ENCODE measurements at places on chromosomes 2 and 18.

DNA sequence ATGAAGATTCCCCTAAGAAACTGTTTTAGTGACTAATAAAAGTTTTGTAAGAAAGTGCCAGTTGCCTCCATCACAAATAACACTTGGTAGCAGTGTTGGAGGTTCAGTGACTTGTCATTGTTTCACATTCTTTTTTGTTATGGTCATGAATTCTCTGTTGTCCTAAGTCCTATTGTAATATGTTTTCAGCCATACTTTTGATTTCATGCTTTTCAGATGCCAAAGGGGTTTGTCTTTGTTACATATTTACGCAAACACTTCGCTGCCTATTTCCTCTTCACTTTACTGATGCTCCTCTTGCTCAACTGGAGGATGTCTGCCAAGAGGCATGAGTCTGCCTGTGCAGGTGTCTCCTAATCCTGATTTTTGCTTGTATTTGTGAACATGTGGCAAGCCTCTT lies 66.6 kb downstream of the PHLPP1 start:
- no peak for DNase-seq

- no peak for DNase-seq
Measured at GRCh38 chr2:230627806-230628724, 84.6 kb upstream of the CAB39 start.

GRCh38 chr2:37865640-37866039 lies 59.4 kb upstream of the RMDN2 start:
- no peak for DNase-seq

DNA sequence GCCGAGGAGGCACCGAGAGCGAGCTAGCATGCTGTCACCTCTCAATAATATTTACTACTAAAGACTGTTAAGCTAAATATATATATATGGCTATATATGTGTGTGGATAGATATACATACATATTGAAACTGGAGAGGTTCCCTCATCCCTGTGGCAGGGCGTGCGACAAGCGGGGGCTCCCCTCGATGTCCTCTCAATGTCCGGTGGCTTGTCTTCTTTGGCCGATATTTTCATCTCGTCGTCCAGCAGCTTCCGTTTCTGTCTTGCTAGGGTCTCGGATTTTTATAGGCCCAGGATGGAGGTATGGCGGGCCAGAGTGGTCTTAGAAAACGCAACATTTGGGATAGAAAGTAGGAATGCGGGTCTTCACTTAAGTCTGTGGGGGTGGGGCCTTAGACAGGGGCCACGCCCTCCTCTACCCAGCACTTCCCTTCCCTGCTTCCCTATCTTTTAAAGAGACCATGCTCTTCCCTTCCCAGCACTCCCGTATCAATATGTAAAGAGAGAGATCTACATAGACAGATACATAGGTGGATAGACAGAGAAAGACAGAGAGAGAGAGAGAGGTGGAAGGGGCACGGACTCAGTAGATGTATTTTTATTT lies 866.8 kb downstream of the DSC3 start:
- DNase-seq = no peak

GRCh38 chr2:717661-718060 lies 40.5 kb upstream of the TMEM18 start:
- no peak for DNase-seq

- DNase-seq = no peak
Measured at GRCh38 chr2:111108745-111109271, 11.9 kb upstream of the BCL2L11 start.

DNA sequence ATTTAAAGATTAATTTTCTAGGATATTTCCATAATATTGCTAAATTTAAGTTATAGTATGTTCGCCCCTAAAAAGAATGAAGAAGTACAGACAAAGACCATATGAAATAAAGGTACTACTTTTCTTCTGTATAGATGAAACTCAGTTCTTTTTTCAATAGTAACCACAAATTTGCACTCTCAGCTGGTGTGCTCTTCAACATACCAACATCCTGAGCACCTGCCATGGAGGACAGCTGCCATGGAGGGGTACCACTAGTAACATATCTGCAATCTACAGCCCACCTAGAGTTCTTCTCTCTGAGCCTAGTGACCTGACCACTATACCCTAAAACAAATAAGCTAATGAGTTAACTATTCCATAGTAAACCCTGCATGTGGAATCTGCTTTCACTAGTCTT lies 36.8 kb upstream of the ERCC3 start:
- no peak for DNase-seq

- DNase-seq = no peak
Measured at GRCh38 chr18:74694436-74694835, 96.8 kb downstream of the ZNF407 start.

- DNase-seq = no peak
Measured at GRCh38 chr18:48028696-48029095, 98.2 kb upstream of the SMAD2 start.

GRCh38 chr2:9613291-9613690 lies 17.5 kb downstream of the YWHAQ start:
- no peak for DNase-seq

- no peak for DNase-seq
Measured at GRCh38 chr2:100745604-100746003, 74.3 kb upstream of the NPAS2 start.

GRCh38 chr2:57546478-57546877 lies 500.1 kb upstream of the VRK2 start:
- DNase-seq = no peak

GRCh38 chr2:106076941-106077340 lies 117.2 kb downstream of the UXS1 start:
- no peak for DNase-seq

- no peak for DNase-seq
Measured at GRCh38 chr18:58254873-58255511, 211.0 kb downstream of the NEDD4L start.

GRCh38 chr2:62501069-62501468 lies 4.9 kb downstream of the TMEM17 start:
- DNase-seq = no peak

DNA sequence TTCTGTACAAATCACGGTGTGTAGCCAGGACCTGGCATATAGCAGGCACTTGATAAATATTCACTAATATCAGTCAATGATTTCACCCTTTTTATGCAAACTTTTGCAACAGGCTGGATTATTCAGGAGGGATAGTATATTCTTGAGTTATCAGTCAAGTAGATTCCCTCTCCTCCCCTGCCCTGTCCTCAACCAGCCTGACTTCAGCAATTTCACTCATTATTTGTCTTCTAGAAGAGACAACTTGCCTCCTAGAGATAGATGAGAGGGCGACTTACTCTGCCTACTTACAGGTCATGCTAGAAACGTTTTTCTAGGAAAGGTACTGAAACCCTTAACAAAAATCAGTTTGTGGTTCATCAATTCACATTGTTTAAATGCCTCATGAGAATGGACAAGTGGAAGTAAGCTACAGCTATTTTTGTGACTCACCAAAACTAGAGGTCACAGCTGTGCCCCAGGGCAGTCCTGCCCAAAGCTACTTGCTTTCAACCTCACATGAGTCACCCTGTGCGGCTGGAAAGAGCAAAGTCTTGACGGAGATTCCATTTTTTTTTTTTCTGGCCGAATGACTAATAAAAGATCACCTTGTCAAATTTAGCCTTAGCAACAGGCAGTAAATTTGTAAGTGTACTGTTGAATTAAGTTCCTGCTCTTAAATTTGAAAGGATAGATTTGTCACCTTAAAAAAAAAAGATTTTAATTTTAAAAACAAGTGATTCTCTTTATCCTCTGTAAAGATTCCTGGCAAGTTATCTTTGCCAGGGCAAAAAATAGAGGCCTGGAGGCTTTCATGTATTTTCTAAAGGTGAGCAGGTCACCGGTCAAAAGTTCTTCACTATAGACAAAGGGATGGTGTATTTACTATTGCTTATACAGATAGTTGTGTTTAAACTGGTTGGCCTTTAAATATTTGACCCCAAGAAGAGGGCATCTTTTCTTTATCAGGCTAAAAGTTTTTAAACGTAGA lies 109.0 kb upstream of the SLC35G4 start:
- DNase-seq = no peak

- DNase-seq = no peak
Measured at GRCh38 chr2:25700221-25700660, 26.9 kb upstream of the DTNB start.

DNA sequence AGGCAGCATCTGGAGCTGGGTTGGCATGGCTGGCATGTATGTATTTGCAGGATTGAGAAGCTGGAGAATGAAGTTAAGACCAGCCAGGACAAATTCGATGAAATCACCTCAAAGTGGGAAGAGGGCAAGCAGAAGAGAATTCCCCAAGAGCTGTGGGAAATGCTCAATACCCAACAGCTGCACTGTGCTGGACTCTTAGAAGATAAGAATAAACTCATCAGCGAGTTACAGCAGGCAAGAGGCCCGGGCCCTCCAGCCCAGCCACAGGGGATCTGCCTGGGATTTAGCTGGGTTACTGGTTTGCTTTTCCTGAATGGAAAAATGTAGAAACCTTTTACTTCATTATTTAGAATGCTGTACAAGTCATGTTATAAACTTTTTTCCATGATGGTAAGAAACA lies 22.5 kb downstream of the DRC1 start:
- DNase-seq = no peak

DNA sequence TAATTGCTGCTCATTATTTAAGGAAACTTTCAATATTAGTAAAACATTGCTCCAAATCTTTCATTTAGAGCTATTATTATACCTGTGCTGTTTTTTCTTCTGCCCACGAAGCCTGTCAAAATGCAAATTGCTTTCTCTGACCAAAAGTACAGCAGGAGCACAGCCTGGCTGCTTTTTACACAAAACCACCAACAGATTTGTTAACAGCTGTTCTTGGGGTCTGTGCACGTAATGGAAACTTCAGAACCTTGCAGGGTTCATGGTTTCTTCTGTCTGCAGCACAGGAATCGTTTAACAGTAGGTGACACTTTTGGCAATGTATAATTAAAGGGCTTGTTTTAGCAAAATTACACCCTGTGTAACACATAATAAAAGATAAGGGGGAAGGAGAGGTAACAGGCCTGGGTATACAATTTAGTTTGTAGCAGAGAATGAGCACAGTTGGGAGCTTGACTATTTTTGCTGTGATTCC lies 447.3 kb downstream of the KCNJ3 start:
- DNase-seq = no peak

GRCh38 chr2:127118467-127118866 lies 11.5 kb upstream of the BIN1 start:
- no peak for DNase-seq

DNA sequence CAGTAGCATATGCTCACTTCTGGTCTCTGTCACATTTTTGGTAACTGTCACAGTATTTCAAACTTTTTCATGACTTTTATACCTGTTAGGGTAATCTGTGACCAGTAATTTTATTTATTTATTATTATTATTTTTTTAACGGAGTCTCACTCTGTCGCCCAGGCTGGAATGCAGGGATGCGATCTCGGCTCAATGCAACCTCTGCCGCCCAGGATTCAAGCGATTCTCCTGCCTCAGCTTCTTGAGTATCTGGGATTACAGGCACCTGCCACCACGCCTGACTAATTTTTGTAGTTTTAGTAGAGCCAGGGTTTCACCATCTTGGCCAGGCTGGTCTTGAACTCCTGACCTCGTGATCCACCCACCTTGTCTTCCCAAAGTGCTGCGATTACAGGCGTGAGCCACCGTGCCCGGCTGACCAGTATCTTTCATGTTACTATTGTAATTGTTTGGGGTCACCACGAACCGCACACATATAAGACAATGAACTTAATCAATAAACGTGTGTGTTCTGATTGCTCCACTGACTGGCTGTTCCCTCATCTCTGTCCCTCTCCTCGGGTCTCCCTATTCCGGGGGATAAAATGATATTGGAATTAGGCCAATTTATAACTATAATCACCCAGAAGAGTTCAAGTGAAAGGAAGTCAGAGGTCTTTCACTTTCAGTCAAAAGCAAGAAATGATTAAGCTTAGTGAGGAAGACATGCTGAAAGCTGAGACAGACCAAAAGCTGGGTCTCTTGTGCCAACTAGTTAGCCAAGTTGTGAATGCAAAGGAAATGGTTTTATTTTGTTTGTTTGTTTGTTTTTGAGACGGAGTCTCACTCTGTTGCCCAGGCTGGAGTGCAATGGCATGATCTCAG lies 22.9 kb downstream of the TGIF1 start:
- DNase-seq = no peak

- DNase-seq = no peak
Measured at GRCh38 chr18:36312806-36313395, 15.4 kb downstream of the FHOD3 start.

DNA sequence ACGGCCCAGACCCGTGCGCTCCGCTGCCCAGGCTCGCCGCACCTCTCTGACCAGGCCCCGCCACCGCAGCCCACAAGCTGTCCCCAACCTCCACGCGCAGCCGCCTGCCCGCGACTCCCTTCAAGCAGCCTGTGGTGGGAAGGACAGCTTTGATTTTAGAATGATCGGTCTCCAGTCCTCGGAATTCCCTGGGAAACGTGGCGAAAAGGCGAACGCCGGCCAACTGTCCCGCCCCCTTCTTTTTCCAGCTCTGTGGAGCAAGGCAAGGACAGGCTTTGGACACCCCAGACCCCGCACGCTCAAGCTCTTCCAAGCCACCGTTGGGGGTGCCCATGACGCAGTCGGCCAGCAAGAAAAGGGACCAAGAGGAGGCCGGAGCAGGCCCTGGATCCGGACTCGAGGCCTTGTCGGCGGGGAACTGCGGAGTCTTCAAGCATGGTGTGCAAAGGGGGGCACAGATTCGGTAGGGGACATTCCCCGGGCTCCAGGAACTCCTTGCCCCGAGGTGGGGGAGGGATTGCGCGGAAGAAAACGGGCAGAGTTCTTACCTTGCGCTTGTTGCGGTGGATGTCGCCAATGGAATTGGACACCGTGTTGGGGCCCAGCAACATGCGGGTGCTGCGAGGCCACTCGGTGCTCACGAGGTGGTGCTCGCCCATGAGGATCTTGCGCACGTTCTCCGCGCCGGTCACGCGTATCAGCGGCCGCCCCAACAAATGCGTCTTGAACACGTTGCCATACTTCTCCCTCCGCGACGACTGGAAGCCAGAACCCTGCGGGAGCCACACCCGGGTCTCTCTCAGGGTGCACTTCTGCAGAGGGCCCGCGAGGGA lies 4.0 kb downstream of the CYP26B1 start:
- DNase-seq = no peak

- no peak for DNase-seq
Measured at GRCh38 chr2:101272045-101272784, 19.5 kb downstream of the CNOT11 start.

- no peak for DNase-seq
Measured at GRCh38 chr2:105582952-105583660, 161.6 kb upstream of the NCK2 start.

DNA sequence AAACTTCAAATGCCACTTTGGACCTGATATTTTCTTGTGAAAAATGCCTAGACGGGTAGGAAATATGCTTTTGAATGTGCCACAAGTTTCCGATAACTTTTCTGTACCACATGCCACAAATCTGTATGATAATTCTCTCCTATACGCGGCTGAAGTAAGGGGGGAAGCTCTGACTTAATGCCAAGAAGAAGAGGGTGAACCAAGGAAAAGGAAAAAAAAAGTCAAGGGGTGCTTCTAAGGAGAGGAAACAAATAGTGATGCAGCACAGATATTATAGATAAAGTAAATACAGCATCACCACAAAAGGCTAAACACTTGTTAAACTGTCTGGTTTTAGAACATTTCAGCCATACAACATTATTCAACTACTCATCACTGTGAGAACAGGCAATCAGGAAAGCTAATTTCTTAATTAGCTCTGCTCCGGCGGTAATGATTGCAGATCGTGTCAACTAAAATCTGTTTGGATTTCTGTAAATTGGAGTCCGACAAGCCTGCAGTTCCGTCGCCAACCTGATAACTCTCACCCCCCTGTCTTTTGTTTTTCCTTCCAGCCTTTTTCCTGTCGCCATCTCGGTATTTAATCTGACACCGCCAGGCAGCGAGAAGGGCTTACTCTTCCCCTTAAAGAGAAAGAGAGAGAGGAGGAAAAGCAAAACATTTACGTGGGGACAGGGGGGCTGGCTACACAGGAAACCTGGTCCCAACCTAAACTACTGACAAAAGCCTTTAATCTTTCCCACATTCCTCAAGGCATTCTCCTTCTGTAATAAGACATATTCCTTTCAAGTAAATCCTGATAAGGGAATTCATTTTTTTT lies 67.5 kb downstream of the ZEB2 start:
- no peak for DNase-seq
